ENCODE measurements at places on chromosomes 4 and X. TPM values are rescaled to one million over a fixed set of nuclear protein-coding genes. Genes with fewer than 3 reads are reported as not detected.

PFKFB1 gene
- total RNA-seq: 0.44 TPM

PITX2 gene
- not detected for total RNA-seq

XAGE1A gene
- total RNA-seq: not detected

DACH2 gene
- not detected for total RNA-seq

- peaks cover 4% of the 10 kb centered on the region for H3K36me3 ChIP-seq
- H3K27ac ChIP-seq: peak overlapping the region; percentile 43
- H3K4me1 ChIP-seq: peaks cover 60% of the 10 kb centered on the region
- no peak for DNase-seq
- H3K4me3 ChIP-seq: peak overlapping the region; percentile 96
- no peaks in the 10 kb centered on the region for H3K27me3 ChIP-seq
Observed at GRCh38 chrX:132486599-132487178, 2.1 kb downstream of the MBNL3 start.

- no peak overlapping the region for H3K27ac ChIP-seq
- no peaks in the 10 kb centered on the region for H3K4me1 ChIP-seq
- DNase-seq: no peak
Observed at GRCh38 chr4:149891426-149891825, 75.8 kb upstream of the IQCM start.

- no peaks in the 10 kb centered on the region for H3K36me3 ChIP-seq
- no peak overlapping the region for H3K4me3 ChIP-seq
- DNase-seq: no peak
- H3K27me3 ChIP-seq: no peaks in the 10 kb centered on the region
- H3K27ac ChIP-seq: no peak overlapping the region
Observed at GRCh38 chrX:112012360-112012759, 70.2 kb downstream of the TRPC5 start.

GRCh38 chrX:9133426-9133825 lies 99.5 kb upstream of the FAM9B start:
- no peaks in the 10 kb centered on the region for H3K27me3 ChIP-seq
- DNase-seq: no peak
- H3K4me3 ChIP-seq: no peak overlapping the region
- H3K27ac ChIP-seq: no peak overlapping the region
- H3K36me3 ChIP-seq: no peaks in the 10 kb centered on the region

All from activated CD8-positive, alpha-beta T cell treated with anti-CD3 and anti-CD28 coated beads, Interleukin-2, amount 10 ng/mL, durations not matched to agents 7 days and 5 days (primary cell).